CD8-positive, alpha-beta memory T cell (primary cell): ENCODE measurements at places on chromosomes 1 and 21. TPM values are rescaled to one million over a fixed set of nuclear protein-coding genes. Genes with fewer than 3 reads are reported as not detected.
A peak's percentile ranks its signal among the peaks of the same experiment; 100 is the strongest.

The TEX38 gene
- not detected for total RNA-seq

DNA sequence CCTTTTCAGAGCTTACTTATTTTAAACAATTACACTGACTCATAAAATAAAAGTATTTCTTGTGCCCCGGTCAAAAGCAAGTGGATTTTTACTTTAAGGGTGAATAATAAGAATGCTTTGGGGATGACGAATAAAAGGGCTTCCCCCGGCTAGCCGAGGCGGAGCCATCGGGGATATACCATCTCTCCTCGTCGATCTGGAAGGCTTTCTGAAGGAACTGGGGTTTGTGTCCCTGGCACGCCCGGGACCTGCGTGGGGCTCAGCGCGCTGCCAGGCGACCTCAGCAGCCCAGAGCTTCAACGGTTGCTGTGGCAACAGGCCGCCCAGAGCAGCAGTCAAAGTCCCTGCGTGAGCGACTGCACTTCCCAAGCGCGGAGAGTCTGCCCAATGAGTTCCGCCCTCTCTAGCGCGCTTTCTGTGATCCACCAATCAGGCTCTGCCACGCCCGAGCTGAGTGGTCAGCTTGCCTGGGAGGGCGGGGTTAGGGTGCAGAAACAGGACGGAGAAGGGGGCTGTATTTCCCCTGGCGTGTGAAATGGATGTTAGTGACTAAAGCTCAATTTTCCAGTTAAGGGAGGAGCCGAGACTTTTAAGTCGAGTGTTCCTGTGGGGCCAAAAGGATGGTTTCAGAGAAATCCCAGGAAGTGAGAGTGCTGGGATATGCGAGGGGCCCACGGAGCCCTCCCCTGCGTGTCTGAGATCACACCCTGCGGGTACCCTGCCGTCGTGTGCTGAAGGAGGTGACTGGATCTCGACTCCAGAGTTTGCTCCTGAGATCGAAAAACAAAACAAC is 33.0 kb upstream of the MGST3 start:
- peak; percentile 91 for DNase-seq
- peak overlapping the region; percentile 71 for H3K27ac ChIP-seq
- H3K36me3 ChIP-seq = no peaks in the 10 kb centered on the region
- H3K4me3 ChIP-seq = peak overlapping the region; percentile 68

- H3K4me3 ChIP-seq = no peak overlapping the region
- H3K27ac ChIP-seq = no peak overlapping the region
- DNase-seq = no peak
- peaks cover 4% of the 10 kb centered on the region for H3K27me3 ChIP-seq
Measured at GRCh38 chr1:110581682-110582145, 24.4 kb downstream of the KCNA2 start.

DNA sequence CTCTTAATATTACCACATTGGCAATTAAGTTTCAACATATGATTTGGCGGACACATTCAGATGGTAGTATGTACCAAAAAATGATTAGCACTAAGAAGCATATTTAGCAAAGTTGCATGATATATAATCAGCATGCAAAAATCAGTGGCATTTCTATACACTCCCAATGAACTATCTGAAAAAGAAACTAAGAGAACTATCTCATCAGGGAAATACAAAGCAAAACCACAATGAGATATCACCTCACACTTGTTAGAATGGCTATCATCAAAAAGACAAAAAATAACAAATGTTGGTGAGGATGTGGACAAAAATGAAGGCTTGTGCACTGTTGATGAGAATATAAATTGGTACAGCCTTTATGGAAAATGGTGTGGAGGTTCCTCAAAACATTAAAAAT is 31.4 kb upstream of the DENND1B start:
- H3K27me3 ChIP-seq = no peaks in the 10 kb centered on the region
- H3K27ac ChIP-seq = no peak overlapping the region
- peaks cover 3% of the 10 kb centered on the region for H3K4me1 ChIP-seq
- DNase-seq = no peak
- no peak overlapping the region for H3K4me3 ChIP-seq
- H3K36me3 ChIP-seq = no peaks in the 10 kb centered on the region
